ENCODE measurements at places on chromosomes 5 and 9.

- DNase-seq: no peak
Measured at GRCh38 chr9:119652931-119653330, 283.7 kb upstream of the BRINP1 start.

GRCh38 chr5:140182075-140182711, 7.2 kb downstream of the CYSTM1 start:
- peak; percentile 60 for DNase-seq

- no peak for DNase-seq
Measured at GRCh38 chr5:179191506-179192184, 131.5 kb downstream of the ZNF354C start.

- no peak for DNase-seq
Measured at GRCh38 chr5:23025629-23026233, 172.6 kb upstream of the CDH12 start.

DNA sequence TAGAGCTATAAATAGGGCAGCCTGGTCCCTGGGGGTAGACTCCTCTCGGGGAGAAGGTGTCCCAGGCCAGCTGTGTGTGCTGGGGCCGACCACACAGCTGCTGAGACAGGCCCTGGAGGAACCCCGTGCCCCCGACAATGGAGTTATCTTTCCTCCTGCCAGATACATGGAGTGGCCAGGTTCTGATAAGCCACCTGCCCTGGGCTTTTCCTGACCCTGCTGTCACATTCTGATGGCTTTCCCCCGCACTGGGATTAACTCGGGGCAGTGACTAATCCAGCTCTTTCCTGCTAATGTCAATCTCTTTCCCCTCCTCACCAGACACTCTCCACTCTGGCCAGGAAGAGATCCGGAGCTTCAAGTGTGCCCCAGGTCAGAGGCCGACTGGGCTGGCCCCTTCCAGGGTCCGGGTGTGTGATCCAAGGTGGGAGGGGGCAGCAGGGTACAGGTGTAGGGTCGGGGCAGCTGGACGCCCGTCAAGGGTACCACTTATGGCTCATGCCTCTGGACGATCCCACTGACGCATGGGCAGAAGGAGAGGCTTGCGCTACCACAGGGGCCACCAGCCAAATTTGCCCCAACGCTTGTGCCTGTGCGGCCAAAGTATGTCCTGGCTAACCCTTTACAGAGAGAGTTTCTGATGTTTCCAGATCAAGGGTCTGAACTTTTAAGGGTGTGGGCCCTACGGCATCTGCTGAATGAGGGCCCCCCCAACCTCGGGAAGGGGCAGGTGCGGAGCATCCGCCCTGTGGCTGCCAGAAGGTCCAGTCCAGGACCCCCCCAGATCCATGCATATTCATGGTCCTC, 20.6 kb upstream of the COL5A1 start:
- no peak for DNase-seq

DNA sequence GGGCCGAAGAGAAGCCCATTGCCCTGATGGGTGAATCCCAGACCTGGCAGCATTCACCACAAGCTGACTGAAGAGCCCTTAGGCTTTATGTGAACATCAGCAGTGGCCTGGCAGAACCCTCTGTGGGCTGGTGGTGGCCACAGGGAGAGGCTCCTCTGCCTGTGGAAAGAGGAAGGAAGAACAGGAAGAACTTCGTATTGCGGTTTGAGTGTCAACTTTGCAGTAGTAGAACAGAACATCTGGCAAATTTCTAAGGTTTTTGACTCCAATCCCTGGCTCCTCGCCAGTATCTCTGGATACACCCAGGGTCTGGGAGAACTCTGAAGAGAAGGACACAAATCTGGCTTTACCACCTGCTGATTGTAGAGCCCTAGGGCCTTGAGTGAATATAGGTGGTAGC, 356.4 kb upstream of the GRAMD2B start:
- no peak for DNase-seq

GRCh38 chr5:57600321-57600720, 117.7 kb upstream of the ACTBL2 start:
- DNase-seq: no peak

DNA sequence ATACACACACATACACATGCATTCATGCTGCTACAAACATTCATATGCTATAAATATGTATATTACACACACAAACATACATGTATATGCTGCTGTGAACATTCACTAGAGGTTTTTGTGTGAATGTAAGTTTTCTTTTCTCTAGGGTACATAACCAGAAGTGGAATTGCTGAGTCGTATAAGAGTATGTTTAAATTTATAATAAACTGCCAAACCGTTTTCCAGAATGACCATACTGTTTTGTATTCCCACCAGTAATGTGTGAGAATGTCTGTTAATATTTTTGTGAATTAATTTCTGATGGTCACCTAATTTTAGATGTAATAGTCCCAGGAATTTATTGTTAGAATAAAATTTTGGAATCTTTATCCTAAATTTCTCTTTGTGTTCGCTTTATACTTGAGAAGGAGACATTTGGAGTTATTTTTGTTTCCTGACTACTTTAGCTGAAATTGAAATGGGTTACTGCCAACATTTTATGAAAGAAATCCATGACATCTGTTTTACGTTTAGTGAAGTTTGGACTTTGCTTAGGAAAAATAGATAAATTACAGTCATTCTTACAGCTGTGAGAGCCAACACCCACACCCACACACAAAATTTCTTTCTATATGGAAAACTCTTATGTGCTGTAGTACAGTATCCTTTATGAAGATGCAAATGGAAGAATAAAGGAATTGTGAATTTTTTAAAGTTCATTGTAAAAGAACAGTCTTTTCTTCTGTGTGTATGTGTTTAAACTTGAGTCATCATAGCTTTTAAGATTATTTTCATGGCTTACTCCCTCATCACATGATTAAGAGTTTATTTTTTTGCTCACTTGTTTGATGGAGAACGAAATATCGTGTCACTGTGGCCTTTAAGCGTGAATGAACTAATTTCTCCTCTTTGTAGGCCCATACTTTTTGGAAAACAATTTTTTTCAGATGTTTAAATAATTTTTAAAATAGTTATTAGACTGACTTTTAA, 24.3 kb downstream of the CENPP start:
- DNase-seq: no peak

- no peak for DNase-seq
Measured at GRCh38 chr5:7503564-7503963, 107.6 kb downstream of the ADCY2 start.

- DNase-seq: no peak
Measured at GRCh38 chr5:172723508-172723907, 47.5 kb downstream of the DUSP1 start.

- peak; percentile 13 for DNase-seq
Measured at GRCh38 chr5:141618030-141618803, 583 bp downstream of the DIAPH1 start.

- no peak for DNase-seq
Measured at GRCh38 chr9:101683236-101683635, 55.2 kb downstream of the GRIN3A start.

DNA sequence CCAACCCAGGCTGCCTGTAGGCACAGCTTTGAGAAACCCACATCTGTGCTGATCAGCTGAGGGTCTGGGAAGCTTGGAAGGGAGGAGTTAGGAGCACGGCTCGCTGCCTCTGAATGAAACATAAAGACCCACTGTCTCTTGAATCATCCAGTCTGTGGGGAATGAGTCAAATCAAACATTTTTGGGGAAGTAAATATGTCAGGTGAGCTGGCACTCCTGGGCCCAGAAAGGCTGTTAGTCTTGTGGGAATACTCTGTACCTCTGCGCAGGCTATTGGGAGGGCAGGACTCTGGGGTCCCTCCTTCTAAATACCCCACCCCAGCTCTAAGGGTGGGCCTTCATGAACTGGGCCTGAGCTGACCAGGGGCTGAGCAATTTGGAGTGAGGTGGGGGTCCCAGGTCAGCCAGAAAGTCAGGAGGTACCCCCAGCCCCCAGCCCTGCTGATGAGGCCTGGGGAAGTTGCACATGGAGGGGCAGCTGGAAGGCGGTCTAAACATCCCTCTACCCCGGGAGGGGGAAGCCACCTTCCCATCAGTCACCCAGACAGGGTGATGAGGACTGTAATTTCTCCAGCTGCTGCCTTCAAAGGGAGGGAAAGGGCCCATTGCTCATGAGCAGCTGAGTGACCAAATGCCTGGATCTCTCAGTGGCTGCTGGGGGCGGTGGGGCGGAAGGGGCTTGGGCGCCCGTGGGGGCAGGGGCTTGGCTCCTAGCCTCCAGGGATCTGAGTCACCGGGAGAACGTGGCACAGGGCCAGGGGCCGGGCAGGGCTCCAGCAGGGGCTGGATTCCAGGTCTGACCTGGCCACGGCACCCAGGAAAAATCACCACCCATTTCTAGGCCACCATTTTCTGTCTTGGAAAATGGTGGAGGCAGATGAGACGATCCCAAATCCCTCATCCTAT, 10.8 kb downstream of the FIBCD1 start:
- peak; percentile 33 for DNase-seq

DNA sequence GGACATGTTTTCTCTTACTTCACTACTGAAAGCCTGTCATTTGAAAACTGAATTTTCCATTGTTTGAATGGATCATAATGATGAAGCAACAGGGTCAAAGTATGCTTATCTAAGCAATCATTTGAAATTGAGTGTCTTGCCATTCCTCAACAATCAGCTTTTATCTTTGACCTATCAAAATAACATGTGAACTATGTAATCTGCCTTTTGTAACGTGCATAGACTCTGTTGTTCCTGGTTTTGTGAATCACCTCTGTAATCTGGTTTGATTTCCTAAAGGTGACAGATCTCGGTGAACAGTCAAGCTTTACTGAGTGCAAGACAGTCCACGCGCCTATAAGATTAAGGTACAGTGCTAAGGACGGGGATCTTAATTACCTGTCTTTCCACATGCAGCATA, 3.3 kb downstream of the MEF2C start:
- DNase-seq: no peak

GRCh38 chr9:112489876-112490666, 3.4 kb downstream of the KIAA1958 start:
- peak; percentile 6 for DNase-seq

GRCh38 chr5:80904533-80905187, 55.5 kb upstream of the RASGRF2 start:
- DNase-seq: no peak

- no peak for DNase-seq
Measured at GRCh38 chr5:117182104-117182503, 607.5 kb upstream of the SEMA6A start.

- DNase-seq: no peak
Measured at GRCh38 chr5:58258984-58259684, 200.8 kb downstream of the PLK2 start.

DNA sequence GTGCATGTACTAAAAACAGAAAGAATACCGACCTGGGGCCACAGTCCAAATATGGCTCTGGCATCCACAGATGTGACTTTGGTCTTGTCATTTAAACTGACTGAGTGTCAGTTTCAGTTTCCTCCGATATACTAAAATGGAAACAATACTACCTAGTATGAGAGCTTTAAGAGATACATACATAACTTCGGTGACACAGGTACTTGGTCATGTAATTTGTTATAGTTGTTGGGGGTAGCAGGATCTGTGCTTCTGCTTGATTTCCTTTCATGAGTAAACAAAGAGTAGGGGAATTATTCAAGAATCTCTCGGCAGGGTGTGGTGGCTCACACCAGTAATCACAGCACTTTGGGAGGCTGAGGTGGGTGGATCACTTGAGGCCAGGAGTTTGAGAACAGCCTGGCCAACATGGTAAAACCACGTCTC, 32.1 kb downstream of the MTMR12 start:
- no peak for DNase-seq

GRCh38 chr5:117657541-117657940, 1082.9 kb upstream of the SEMA6A start:
- peak; percentile 42 for DNase-seq

GRCh38 chr9:121204121-121204520, 2.5 kb upstream of the RAB14 start:
- no peak for DNase-seq

DNA sequence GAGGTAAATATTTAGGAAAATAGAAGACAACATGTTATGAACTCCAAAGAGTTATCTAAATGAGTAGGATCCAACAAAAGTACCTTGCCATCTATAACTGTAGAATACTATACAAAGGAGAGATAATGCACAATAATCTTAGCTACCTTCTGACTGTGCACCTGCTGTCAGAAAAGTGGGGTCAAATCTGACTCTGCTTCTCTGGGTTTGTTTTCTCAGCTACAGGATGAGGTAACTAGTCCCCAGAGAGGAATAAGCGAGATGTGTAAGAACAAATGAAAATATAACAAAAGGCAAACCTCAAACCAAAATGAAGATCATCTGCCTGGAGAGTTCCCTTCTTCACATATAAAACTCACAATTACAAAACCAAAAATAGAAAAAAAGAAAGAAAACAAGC, 204.8 kb downstream of the DCP2 start:
- DNase-seq: no peak

DNA sequence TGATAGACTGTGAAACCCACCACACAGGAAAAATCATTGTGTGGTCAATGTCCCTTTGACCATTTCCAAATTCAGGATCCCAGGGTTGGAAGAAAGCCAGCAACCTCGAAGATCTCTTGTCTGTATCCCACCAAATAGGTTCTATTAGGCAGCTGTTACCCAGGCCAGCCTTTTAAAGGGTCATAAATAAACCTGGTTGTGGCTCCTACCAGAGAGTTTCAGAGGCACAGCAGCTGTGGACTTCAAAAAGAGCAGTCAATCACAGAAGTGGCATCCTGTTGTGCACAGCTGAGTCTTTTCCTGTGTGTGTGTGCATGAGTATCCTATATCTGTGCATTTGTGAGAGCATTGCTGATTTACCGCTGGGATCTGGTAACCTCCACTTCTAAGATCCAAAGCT, 23.7 kb upstream of the OR2S2 start:
- DNase-seq: no peak

GRCh38 chr5:74239261-74239660, 401.3 kb downstream of the ENC1 start:
- DNase-seq: no peak

- no peak for DNase-seq
Measured at GRCh38 chr9:99037769-99038483, 67.0 kb upstream of the TGFBR1 start.

DNA sequence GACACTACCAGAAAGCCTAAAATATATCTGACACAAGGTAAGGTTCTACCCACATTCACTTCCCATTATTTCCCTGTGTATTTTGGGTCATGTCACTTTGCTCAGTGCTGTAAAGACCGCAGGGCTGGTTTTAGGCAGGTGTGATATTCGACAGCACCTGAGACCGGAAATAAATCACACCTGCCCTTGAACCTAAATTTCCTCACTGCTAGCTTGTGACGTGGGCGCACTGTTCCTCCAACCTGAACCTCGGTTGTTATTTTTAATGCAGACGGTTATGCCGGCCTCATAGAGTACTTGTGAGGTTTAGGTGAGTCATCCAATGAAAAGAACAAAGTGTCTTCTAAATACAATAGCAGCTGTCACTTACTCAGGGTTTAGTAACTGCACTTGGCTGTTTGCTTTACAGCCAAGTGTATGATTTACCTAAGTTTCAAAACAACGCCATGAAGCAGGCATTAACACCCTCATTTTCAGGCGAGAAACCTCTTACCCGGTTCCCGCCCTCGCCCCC, 20.7 kb upstream of the ZNF782 start:
- DNase-seq: peak; percentile 3

GRCh38 chr5:59234236-59234635, 651.4 kb downstream of the RAB3C start:
- no peak for DNase-seq

DNA sequence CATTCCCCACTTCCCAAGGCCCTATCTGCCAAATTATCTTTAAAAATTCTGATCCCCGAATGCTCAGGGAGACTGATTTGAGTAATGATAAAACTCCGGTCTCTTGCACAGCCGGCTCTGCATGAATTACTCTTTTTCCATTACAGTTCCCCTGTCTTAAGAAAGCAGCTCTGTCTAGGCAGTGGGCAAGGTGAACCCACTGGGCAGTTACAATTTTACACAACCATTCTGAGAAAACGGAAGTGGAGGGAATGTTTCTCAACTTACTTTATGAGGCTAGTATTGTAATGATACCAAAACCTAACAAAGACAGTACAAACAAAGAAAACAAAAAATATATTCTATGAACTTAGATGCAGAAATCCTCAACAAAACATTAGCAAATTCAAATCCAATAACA, 100.0 kb downstream of the MCTP1 start:
- no peak for DNase-seq
